ENCODE measurements at places on chromosomes 1 and 21. TPM values are rescaled to one million over a fixed set of nuclear protein-coding genes. Genes with fewer than 3 reads are reported as not detected.

AMPD1 gene
- polyA plus RNA-seq: 0.18 TPM

GPR52 gene
- polyA plus RNA-seq: 0.18 TPM

HHIPL2 gene
- polyA plus RNA-seq: 0.06 TPM

PAPPA2 gene
- polyA plus RNA-seq: not detected

MAP10 gene
- 0.52 TPM for polyA plus RNA-seq

CDK11B gene
- polyA plus RNA-seq: 21.0 TPM

CLCNKB gene
- polyA plus RNA-seq: 0.06 TPM

SLC45A3 gene
- 0.88 TPM for polyA plus RNA-seq

ADORA3 gene
- polyA plus RNA-seq: 0.99 TPM

SPRR4 gene
- 0.48 TPM for polyA plus RNA-seq

CFAP57 gene
- polyA plus RNA-seq: 0.06 TPM

SPRR1A gene
- polyA plus RNA-seq: 3,812 TPM

CLDN17 gene
- polyA plus RNA-seq: 6.5 TPM

NEXN gene
- 10.9 TPM for polyA plus RNA-seq

Data from esophagus (tissue), 2 donors.